ENCODE measurements at places on chromosomes 13 and 19.

- DNase-seq = no peak
Observed at GRCh38 chr19:55670280-55671053, 4.6 kb upstream of the EPN1 start.

GRCh38 chr13:59710996-59711701, 452.6 kb downstream of the DIAPH3 start:
- no peak for DNase-seq

- DNase-seq = no peak
Observed at GRCh38 chr13:103030776-103031175, 35.4 kb downstream of the SLC10A2 start.

DNA sequence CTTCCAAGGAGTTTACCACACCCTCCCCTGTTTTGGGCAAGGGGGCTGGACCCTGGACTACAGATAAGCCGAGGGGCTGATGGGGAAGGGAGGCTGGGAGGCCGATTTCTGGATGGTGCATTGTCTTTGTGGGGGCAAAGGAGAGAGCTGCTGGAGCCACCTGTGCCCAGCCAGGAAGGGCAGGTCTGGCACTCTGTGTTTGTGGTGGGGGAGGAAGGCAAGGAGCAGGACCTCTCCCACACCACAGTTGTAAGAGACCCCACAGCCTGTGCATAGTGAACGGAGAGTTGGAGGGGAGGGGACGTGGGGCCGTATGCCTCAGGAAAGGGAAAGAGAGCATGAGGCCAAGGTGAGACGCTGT, 16.0 kb upstream of the PRR19 start:
- DNase-seq = no peak

DNA sequence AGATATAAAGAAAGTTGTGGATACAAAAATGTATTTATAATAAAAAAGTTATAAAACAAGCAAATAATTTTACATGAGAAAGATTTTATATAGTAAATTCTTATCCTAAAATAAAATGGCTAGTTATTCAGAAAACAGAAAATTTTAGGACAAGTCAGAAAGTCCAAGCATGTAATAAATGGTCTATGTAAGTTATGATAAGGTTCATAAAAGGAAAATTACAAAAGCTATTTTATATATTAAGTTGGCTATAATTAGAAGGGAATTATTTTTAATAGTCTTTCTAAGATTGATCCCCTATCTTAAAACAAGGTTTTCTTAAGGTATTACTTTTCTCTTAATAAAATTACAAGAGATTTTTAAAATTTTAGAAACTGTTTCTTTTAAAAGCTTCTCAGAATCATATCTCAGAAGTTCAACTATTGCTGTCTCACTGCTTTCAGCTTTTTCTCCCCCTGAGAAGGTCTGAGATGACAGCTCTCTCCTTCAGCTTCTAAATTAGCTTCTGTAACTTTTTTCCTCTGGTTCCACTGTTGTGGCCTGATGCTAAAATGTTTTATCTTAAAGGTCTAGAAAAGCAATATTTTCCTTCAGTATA, 8.7 kb downstream of the CCDC169 start:
- no peak for DNase-seq

GRCh38 chr19:5621945-5622464, 571 bp downstream of the SAFB2 start:
- no peak for DNase-seq

GRCh38 chr13:111359237-111359915, 38.9 kb downstream of the TEX29 start:
- DNase-seq = no peak

DNA sequence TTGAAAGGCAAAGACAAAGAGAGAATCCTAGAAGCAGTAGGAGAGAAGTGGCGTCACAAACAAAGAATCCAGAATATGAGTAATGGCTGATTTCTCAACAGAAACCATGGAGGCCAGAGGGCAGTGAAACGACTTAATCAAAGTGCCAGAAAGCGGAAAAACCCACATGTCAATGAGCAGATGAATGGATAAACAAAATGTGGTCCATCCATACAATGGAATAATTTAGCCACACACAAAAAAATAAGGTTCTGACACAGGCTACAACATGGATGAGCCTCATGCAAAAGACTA, 52.2 kb upstream of the RANBP3 start:
- no peak for DNase-seq

GRCh38 chr13:42068886-42069285, 20.4 kb downstream of the DGKH start:
- DNase-seq = no peak

DNA sequence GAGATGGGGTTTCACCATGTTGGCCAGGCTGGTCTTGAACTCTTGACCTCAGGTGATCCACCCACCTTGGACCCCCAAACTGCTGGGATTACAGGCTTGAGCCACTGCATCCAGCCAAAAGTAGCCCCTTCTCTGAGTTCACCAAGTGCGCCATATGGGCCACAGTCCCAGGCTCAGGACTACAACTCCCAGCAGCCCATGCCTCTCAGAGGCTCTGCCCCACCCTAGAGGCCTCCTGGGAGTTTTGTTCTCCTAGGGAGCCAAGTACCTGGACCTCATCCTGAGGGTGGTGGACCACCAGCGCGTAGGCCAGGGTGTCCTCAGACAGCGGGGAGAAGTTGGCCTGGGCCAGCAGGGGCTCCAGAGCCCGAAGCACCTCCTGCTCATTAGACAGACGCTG, 18.8 kb downstream of the TMEM143 start:
- DNase-seq = no peak

GRCh38 chr13:29886446-29886845, 36.0 kb upstream of the UBL3 start:
- no peak for DNase-seq

- no peak for DNase-seq
Observed at GRCh38 chr13:32663660-32664059, 77.4 kb downstream of the PDS5B start.

- DNase-seq = no peak
Observed at GRCh38 chr19:41860419-41861115, 512 bp downstream of the RPS19 start.

DNA sequence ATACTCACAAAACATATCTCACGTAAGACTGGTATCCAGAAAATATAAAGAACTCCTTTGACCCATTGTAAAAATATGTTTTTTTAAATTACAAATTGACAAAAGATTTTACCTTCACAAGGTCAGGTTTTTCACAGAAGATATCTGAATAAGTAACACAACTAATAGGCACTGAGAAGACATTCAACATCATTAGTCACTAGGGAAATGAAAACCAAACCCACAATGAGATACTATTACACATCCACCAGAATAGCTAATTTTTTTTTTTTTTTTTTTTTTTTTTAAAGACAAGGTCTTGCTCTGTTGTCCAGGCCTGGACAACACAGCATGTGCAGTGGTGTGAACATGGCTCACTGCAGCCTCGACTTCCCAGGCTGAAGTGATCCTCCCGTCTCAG, 157.5 kb downstream of the MIPEP start:
- no peak for DNase-seq

GRCh38 chr13:100546713-100547405, 41.7 kb downstream of the GGACT start:
- no peak for DNase-seq

DNA sequence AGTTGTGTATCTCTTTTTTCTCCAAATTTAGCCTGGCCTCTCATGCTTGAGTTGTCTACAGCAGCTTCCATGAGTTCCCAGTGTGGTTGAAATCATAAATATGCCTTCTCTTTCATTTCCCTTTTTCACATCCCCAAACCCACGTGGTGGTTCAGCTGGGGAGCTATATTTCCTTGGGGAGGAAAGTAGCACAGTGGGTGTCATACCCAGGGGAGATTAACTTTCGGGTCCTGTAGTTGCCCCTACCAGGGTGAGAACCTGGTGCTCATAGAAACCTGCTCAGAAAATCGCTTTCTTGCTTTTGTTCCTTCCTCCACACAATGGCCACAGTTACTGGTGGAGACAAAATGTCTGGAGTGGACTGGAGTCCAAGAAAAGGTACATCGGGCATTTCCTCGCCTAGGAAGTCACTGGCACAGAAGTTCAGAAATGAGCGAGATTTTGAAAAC, 7.0 kb upstream of the LILRA4 start:
- no peak for DNase-seq

GRCh38 chr19:49573425-49573824, 6.9 kb downstream of the NOSIP start:
- no peak for DNase-seq

GRCh38 chr13:23384111-23384510, 49.4 kb downstream of the SACS start:
- DNase-seq = no peak

GRCh38 chr19:18833141-18833476, 1.4 kb downstream of the UPF1 start:
- no peak for DNase-seq

- DNase-seq = no peak
Observed at GRCh38 chr13:24271601-24272451, 37.6 kb upstream of the C1QTNF9 start.

DNA sequence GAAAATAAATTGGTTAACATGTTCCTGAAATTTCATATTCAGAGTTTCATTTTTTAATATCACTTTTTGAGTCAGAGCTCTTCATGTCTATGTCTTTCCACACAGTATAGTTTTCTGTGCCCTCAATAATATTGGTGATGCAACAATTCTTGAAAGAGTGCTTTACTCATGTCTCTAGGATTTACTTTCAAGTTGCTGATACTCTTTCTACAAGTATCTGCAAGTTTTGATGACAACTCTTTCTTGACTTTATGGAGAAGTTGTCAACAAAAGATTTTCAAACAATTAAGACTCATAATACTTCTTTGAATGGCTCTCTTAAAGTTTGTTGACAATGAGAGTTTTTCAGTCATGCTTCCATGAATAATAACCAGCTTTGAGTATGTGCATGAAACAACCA, 561.7 kb downstream of the DIAPH3 start:
- no peak for DNase-seq

- no peak for DNase-seq
Observed at GRCh38 chr19:6587998-6588507, 2.9 kb downstream of the CD70 start.

DNA sequence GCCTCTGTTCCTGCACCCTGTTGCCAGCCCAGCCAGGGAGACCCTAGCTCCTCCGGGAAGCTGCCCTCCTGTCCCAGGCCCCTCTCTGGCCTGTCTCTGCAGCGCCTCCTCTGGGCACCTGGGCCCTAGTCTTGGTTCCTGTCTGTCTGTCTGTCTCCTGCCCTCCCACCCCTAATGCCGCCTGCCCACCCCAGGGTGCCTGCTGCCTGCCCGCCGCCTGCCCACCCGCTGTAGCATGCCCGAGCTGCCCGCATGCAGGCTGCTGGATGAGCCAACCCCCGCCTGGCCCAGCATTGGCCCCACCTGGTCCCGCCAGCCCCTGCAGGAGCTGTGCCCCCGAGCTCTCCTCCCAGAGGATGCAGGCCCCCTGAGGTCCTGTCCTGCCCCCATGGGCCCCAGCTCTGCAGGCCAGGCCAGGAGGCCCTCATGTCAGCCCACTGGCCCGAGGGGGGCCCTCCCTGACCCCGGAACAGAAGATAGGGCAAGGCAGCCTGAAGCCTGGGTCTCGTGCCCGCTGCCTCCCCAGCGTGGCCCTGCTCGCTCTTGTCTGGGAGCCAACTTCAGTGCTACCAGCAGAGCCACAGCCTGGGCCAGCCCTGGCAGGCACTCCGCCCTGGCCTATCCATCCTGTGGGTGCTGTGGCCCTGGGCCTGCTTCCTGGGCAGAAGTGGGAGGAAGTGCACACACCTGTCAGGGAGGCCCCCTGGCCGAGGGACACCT, 5.2 kb downstream of the MAP2K7 start:
- no peak for DNase-seq

GRCh38 chr13:33174491-33174890, 111.1 kb downstream of the STARD13 start:
- DNase-seq = no peak

- no peak for DNase-seq
Observed at GRCh38 chr19:35403116-35403760, 32.4 kb downstream of the GPR42 start.

DNA sequence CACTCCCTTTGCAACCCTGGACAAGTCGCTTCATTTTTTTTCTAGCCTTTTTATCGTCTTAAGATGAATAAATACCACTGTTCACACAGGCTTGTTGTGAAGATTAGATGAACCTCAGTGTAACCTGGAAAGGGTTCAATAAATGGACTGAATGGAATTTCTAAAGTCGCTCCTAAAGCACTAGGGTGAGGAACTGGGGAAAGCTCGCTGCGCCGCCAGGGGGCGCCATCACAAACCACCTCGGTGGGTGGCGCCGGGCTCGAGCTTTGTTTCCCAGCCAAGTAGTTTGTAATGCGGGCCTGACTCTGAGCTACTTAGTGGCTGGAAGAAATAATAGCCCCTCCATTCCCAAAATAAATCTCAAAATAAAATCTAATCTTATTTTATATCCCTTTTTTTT, 2.2 kb upstream of the CEACAM6 start:
- no peak for DNase-seq

DNA sequence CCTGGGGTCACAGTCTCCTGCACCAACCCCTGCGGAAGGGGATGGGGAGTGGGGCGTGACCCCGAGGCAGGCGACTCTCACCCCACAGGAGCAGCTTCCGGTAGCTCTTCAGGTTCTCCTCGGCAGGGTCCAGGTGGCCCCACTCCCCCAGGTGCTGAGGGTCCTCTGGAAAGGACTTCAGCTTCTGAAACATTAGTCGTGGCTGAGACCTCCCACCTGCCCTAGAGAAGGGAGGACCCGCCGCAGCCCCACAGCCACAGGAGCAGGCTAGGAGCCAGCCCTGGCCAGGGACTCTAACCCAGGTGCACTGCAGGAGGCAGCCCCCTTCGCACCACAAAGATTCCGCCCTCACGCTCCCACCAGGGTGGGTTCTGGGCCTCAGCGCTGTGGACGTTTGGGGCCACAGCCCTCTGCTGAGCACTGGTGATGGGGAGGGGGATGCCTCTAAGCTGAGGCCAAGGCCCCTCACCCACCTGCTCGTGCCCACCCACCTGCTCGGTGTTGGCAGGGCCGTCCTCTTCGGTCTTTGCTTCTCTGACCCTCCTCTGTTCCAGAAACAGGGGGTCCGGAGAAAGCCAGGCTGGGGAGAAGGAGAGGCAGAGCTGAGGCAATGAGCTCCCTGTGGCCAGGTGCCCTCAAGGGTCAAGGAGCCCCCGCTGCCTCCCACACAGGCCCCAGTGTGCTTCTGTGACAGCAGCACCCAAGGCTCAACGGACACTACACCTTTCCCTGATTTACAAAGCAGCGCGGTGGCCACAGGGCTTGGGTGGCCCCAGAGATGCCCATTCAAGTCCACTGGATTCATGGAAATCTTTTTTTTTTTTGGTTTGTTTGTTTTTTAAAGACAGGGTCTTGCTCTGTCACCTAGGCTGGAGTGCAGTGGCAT, 11.0 kb downstream of the ZSCAN18 start:
- no peak for DNase-seq
